Hepatocyte (in vitro differentiated cells): ENCODE measurements at places on chromosomes 5 and 9. TPM values are rescaled to one million over a fixed set of nuclear protein-coding genes. Genes with fewer than 3 reads are reported as not detected.

GRCh38 chr5:172114875-172115422, 73.1 kb downstream of the STK10 start:
- no peak for DNase-seq

DNA sequence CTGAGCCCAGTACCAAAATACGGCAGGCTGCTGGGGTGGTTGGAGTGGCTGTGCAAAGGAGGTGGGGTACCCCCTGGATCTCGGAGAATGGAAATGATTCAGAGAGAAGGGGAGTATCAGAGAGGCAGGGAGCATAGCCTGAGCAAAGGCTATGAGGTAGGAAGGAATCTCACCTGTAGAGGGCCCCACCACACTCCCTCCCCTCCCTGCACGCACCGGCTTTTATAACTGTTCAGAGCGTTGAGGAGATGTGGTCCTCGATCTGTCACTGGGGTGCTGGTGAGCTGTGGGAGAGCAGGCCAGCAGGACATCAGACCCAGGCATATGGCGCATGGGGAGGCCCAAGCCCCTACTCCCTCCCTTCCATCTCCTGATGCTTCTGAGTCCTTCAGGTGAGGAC, 13.2 kb downstream of the PHF19 start:
- no peak for DNase-seq

DNA sequence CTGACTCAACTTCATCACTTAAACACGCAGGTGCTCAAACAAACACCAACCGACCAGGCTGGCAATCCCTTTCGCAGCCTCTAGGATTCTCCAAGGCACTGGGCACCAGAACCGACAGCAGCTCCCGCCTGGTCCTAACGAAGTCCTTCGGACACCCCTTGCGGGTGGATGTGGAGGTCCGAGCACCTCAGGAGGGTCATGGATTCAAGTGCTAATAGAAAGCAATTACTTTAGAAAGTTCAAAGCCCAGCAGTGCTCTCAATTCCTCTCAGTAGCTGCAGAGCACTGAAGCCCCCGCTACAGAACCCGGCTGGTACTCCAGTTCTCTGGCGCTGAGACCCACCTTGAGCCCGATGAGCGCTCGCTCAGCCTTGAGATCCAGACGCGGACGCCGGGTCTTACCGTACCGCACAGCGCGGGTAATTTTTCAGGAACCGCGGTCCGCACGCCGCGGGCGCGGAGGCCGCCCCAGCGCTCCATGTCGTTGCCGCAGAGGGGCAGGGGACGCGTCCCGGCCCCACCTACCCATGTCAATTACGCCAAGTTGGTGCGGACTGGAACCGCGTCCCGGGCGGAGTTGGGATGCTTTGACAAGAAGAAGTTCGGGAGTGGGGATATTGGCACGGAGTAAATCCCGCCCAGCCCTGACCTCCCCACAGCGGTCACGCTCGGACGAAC, 638 bp downstream of the MARCHF3 start:
- peak; percentile 75 for DNase-seq

DNA sequence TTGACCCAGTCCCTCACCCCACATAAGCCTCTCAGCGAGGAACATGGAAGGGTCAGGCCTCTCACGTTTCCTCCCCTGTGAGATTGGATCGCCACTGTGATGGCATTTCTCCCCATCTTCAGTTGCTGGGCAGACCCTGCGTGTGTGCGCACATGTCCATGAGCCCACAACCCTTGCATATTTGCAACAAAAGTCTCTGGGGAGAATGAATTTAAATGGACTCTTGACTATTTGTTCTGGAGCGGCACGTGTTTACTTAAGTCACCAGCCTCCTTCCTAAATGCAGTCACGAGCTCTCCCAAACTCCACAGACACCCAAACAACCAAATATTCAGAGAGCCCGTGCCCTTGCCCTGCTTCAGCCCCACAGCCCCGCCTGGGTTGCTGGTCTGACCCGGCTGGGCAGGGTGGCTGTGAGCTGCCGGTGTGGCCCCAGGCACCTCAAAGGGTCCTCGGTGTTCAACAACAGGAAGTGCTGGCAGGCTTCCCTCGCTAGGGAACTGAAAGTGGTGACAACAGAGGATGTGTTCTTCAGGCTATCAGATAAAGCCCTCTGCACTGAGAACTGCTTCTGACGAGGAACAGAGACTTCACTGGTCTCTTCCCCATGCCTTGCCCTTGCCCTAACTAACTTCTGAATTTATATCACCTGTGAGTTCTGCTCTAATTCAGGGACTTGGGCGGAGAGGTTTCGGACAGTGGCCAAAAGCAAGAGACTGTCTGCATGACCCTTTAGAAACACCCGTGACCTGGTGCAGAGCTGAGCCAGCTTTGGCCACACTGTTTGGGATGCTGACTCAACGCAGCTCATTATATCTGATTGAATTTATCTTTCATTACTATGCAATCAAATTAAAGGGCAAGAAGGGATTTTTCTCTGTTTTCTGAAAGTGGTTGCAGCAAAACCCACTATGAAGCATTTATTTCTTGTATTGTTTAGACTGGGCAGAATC, 19.2 kb upstream of the CD180 start:
- peak; percentile 52 for DNase-seq

GRCh38 chr5:65535529-65535987, 27.4 kb downstream of the CENPK start:
- no peak for DNase-seq

DNA sequence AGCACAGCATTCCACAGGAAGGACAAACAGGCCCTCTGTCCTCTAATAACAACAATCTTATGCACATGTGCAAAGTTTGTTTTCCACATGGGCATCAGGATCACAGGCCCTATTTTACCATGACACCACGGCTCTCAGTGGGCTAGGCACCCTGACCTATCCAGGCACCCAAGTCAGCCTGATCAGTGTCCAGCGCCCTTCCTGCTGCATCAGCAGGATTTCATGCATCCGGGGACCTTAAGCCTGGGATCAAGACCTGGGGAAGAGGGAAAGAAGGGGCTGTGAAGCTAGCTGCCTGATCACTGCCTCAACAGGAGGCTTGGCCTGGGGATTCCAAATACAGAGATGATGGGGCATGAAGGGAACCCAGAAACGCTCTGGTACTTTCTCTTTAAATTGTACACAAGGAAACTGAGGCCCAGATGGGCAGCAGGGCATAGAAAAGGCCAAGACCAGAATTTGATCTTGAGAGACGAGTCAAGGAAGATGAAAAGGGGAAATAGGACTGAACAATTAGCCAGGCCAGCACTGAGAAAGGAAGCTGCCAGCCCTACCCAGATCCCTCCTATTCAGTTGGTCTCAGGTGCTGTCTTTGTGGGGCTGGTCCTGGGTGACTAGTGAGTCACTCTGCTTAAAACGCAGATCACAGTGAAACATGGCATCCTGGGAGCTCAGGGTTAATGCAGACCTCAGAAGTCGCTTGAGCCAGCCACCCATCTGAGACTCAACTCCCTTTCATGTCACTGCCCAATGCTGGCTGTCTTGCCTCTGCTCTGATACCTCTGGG, 57.9 kb downstream of the SHB start:
- no peak for DNase-seq

The RALGDS gene
- total RNA-seq, result 26.9 and 30.9 TPM in 2 replicates

GRCh38 chr9:105093685-105094084, 150.8 kb upstream of the SLC44A1 start:
- DNase-seq, result no peak

GRCh38 chr9:82034956-82035731, 46.6 kb downstream of the SPATA31D1 start:
- no peak for DNase-seq

DNA sequence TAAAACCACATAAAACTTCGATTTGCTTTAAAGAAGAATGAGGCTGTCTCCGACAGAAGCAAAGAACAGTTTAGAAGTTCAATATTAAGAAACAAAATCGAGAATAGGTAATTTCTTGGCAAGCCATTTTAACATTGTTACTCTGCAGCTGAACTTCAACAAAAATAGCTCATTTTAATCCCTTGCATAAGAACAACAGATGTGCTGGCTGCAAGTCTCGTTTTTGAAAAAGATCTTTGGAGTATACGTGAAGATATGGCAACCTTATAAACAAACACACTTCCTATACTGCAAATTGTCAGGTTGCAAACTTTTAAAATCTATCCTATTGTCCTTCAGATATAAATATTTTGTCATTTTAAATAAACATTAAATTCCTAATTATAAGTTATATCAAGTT, 71.5 kb downstream of the FBN2 start:
- DNase-seq, result no peak

DNA sequence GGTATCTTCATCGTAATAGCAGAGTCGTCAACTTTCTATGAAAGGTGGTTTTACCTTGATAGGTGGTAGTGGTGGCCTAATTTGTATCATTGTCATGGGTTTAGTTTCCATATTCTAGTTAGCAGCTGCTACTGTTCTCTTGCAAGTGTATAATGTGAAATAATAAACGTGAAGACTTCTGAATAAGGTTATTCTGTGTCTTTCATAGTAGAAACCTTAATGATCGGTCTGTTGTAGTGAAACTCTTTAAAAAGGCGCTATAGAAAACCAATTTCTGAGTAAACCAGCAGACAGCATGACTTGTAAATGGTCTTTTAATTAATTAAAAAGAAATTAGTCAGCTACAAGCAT, 1.6 kb downstream of the SET start:
- DNase-seq, result no peak

DNA sequence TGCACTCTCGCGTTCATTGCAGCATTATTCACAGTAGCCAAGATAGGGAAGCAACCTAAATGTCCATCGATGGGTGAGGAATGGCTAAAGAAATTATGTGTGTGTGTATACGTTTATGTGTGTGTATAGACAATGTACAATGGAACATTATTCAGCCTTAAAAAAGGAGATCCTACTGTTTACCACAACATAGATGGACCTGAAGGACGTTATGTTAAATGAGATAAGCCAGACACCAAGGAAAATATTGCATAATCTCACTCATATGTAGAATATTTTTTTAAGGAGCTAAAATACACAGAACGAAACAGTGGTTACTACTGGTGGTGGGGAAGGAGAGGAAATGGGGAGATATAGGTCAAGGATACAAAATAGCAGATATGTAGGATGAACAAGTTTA, 2.4 kb downstream of the KIF2A start:
- no peak for DNase-seq

DNA sequence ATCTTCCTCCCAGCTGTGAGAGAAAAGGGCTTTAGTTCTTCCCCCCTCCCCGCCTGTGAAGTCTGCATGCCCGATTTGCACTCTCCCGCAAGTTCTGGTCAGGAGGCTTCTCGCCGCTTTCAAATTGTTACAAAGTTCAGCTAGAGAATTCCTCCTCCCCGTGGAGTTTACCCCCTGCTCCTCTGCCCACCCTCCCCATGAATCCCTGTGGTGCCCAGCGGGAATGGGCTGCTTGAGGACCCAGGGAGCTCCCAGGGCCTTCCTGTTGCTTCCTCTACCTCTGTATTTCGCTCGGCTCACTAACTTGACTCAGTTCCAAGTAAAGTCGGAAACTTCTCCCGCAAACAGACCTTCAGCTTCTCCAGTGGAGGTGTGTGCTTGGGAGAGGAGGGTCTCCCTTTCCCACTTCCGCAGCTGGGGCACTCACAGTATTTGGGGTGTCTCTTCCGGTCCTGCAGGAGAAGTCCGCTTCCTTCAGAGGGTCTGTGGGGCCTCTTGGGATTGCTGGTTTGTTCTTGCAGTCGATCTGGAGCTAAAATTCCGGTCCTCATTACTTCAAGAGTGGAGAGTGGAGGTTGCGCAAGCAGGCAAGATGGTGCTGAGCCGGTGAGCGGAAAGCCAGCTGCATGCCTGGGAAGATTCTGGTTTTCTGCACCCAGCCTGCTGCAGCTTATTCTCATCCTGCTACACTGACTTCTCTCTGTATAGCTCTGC, 97.8 kb downstream of the ADAMTS12 start:
- no peak for DNase-seq

- DNase-seq, result no peak
Measured at GRCh38 chr5:2178528-2178927, 295.8 kb upstream of the IRX4 start.

GRCh38 chr5:157020511-157021222, 38.2 kb downstream of the HAVCR1 start:
- DNase-seq, result no peak

GRCh38 chr9:70557661-70558369, 143.4 kb upstream of the KLF9 start:
- DNase-seq, result no peak

GRCh38 chr9:96655198-96655851, at the start of gene PRXL2C:
PRXL2C (minus strand) TSS chr9:96655317; CDS start chr9:96655281, 36 bp downstream.
- DNase-seq, result peak; percentile 92

- DNase-seq, result no peak
Measured at GRCh38 chr9:22208846-22209585, 199.9 kb upstream of the CDKN2B start.

DNA sequence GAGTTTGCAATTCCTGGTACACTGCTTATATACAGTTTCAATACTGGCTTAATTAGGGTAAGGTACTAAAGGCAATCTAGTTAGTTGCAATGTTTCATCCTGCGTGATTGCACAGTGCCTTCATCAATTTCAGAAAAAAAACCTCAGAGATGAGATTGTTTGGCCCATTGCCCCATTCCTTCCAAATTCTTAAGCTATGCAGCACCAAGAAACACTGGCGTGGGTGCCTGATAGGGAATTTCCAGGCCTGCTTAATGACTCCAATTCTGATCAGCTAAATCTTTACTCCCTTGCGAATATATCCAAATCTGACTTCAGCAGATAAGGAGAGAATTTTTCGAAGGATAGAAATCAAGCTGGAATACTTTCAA, 35.9 kb upstream of the GAS1 start:
- DNase-seq, result no peak

GRCh38 chr9:128091144-128091543, 23.1 kb downstream of the SLC25A25 start:
- peak; percentile 61 for DNase-seq

The CDO1 gene
- total RNA-seq, result 29.5 and 29.8 TPM in 2 replicates

GRCh38 chr5:150188146-150188842, 1.6 kb upstream of the SLC6A7 start:
- no peak for DNase-seq

The FABP6 gene
- total RNA-seq, result 51.5 and 55.7 TPM in 2 replicates

- no peak for DNase-seq
Measured at GRCh38 chr9:133647148-133647547, 11.0 kb downstream of the DBH start.

DNA sequence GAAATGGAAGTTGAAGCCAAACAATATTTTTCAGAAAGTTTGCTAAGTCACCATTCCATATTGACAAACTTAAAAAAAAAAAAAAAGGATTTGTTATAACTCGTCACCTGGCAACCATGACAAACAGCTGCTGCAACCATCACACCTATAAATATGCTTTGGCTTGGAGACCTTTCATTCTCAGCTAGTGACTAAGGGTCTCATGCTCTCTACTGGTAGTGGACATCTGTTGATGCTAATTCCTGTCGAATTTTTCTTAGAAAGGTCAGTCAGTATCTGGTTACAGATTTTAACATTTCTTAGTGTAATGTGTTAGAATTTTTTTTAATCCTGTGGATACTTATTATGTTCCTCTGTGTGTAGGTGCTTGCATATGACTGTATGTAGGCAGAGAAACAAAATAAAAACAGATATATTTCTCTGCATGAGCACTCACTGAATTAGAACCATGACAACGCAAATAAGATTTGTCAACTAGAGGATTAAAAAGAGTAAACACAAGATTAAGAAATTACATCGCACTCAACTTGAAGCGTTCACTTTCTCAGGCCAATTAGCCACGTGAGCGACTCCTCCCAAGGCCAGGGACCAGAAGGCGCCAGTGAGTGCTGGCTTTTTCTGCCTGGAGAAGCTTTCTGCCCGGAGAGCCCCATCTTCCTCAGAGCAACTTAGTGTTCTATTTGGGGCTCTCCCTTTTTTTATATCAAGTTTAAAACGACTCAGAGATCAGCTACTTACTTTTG, 27.0 kb upstream of the ZNF622 start:
- DNase-seq, result no peak
